NCI-H1092 treated with DMSO at 0.1 percent for 48 hours (cell line): ENCODE measurements at places on chromosomes 12 and 14.

DNA sequence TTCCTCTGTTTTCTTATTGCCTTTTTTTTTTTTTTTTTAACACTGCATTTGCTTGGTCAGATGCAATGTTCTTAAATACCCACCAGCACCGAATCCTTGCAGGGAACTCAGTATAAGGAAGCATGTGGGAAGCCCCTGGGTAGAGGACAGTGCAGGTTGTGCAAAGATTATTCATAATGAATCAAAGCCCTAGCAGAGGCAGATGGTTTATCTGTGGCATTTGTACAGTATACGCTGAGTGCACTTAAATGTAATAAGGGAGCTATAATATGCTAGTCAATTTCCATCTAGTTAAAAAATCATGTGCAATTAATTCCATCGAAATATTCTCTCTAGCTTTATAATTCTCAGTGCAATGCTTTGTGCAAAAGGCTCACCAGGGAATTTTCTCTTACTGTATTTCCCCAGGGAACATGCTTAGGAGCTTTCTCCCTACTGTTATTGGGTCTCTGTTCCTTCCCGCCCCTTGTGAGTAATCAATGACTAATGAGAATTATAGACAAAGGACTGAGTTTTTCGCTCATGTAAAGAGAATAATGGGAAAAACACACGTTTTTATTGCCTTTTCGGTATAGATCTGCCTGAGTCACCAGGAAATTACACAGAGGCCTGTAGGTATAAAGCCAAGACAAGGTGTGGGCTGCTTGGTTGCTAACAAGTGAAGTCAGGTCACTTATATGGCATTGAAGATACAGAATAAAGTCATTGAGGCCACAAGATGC lies 1214.3 kb upstream of the TMEM132C start:
- no peak for DNase-seq

DNA sequence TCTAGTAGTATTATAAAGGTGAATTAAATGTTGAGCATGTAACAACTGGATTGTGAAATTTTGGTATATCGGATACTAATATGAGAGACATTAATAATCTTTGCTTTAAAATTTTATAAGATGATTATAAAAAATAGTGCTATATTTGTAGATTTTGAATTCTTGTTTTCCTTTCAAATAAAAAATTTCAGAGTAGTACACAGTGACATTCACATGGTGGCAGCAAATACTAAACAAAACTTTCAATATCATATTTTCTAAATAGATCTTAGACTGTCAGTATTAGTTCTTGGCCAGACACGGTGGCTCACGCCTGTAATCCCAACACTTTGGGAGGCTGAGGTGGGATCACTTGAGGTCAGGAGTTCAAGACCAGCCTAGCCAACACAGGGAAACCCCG lies 166.0 kb downstream of the NAV3 start:
- DNase-seq: no peak

DNA sequence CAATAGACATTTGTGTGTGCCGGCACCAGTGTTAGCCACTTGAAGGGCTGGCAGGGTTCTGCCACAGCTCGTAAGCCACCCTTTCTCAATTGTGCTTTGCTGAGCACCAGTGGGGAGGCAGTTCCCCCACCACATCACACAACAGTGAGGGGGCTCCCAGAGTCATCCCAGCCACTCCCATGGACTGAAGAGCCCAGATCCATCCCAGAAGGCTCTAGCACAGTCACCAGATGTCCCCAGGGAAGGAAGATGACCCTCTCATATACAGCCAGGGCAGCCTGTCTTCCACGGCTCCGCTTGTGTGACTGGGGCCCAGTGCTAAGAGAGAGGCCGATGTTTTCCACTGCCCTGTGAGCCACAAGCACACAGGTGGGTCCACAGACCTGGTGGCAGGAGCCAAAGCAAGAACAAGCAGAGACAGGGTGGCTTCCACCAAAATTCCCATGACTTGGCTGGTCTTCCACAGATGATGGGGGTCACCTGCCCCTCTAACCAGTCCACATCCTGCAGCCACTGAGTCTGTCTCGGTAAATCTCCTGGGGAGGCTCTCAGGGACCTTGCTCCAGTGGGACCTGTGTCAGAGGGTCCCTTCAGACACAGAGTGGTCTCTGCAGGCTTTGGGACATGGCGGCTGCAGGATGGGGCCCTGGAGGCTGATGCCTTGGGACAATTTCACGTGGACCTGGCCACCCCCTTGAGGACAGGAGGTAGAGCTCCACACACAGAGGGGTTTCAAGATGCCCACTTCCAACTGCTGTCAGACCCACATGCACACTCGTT lies 71.9 kb upstream of the DDX11 start:
- DNase-seq: no peak

- DNase-seq: no peak
Observed at GRCh38 chr12:124603100-124603541, 35.7 kb upstream of the NCOR2 start.

DNA sequence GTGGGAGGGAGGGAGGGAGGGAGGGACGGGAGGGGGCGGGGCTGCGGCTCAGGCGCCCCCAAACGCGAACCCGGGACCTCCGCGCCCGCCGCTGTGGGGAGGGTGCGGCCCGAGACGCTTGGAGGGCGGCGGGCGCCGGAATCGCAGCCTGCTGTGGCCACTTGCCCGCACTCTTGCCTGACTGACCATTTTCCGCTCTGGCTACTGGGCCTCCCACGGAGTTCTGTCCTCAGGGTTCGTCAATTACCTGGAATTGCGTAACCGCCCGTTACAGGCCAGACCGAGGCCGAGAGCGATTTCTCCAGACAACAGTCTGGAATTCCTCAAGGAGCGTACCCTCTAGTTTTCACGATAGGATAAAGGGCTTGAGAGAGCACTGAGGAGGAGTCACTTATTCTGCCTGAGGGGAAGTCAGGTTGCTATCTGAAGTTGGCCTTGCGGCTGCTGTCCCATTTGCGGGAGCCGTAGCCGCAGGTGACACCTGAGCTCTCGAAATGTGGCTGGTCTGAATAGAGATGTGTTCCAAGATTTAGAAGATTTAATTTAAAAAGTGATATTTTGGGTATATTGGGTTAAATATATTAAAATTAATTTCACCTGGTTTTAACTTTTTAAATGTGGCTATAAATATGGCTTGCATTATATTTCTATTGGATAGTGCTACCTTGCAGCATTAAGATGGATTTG lies 446 bp upstream of the ZNF641 start:
- no peak for DNase-seq

DNA sequence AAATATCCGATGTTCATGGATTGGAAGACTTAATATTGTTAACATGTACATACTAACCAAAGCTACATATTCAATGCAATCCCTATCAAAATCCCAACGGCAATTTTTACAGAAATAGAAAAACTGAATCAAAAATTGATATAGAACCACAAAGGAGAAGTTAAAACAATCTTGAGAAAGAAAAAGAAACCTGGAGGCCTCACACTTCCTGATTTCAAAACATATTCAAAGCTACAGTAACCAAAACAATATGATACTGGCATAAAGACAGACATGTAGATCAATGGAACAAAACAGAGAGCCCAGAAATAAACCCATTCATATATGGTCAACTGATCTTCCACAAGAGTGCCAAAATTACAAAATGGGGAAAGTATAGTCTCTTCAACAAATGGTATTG lies 5.4 kb upstream of the PELI2 start:
- no peak for DNase-seq

- no peak for DNase-seq
Observed at GRCh38 chr12:5771756-5772155, 173.3 kb downstream of the ANO2 start.

DNA sequence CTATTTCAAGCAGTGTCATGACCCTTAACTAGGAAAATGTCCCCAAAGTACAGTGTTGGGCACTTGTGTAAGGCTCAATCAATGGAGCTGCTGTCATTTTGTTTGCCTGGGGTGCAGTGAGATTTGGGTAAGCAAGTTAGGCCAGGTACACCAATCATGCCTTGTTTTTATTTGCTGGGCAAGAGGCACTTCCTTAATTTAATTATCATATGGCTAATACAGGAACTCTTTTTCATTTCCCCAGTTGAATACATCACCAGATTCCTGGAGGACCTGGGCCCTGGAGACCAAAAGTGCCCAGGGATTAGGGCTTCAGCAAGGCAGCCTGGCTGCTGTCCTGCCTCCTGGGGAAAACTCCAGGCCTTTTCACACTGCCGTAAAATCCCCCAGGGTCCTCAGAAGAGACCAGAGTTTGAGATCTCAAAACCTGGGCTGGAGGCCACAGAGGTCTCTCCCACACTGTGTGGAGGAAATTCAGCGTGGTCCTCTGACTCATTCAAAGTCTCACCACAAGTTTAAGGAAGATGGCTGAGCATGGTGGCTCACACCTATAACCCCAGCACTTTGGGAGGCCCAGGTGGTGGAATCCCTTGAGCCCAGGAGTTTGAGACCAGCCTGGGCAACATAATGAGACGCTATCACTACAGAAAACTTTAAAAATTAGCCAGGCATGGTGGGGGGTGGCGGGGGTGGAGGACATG lies 28.4 kb upstream of the FOXN3 start:
- DNase-seq: no peak

- no peak for DNase-seq
Observed at GRCh38 chr14:99930420-99931274, 134.6 kb upstream of the EVL start.

DNA sequence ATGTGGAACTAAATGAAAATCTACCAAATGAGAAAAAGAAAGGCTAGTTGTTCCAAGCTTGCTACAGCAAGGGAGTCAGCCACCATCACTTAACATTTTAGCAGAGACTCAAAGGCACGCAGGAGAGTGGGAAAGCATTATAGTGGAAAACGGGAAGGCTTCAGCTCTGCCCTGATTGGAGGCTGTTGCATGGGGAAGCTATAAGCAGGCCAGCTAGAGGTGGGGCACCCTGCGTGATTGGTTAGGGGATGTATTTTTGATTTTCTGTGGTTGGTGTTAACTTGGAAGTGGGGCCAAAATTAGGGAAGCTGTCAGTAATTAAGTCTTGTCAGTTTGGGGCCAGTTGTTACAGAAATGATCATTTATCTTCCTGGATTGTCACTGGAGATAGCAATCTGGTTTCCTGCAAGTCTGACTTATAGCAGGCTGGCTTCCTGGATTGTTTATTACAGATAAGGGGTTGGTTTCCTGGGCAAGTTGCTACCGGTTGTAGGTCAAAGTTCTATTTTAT lies 93.9 kb downstream of the FAR2 start:
- DNase-seq: no peak

DNA sequence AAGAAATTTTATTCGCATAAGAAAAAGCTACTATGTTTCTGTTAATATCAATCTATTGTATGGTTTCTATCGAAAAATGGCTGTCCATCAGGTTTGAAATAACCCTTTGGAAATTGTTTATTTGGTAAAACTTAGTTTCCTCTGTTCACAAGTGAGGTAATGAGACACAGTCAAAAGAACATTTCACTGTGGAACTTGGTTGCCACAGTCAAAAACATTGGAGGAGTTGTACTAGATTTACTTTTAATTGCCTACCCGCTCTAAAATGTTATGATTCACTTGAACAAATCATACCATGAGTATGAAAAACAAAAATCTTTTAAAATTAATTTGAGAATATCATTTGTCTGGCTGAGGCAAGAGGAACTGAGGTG lies 46.5 kb downstream of the ITPR2 start:
- no peak for DNase-seq

- DNase-seq: peak; percentile 44
Observed at GRCh38 chr14:78848234-78848820, 678.2 kb downstream of the NRXN3 start.

GRCh38 chr14:31219169-31219568 lies 11.6 kb upstream of the HECTD1 start:
- DNase-seq: no peak

GRCh38 chr12:60684988-60685655 lies 1089.3 kb downstream of the SLC16A7 start:
- DNase-seq: peak; percentile 10

DNA sequence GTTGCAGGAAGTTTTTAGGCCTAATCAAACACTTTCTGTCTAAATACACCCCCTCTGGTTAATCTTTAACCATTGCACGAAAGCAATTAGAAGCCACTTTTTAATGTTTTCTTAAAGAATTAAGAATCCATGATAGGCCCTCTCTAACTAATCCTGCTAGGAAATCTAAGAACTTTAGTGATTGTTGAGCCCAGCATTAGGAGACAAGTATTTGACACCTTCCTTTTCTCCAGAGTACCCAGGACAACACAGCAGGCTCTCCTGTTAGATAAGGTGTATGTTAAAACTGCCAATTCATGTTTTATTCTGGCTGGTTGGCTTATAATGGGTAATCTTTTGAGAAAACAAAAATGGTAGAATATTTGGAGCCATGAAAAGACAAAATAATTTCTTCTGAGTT lies 95.0 kb downstream of the ALX1 start:
- no peak for DNase-seq

DNA sequence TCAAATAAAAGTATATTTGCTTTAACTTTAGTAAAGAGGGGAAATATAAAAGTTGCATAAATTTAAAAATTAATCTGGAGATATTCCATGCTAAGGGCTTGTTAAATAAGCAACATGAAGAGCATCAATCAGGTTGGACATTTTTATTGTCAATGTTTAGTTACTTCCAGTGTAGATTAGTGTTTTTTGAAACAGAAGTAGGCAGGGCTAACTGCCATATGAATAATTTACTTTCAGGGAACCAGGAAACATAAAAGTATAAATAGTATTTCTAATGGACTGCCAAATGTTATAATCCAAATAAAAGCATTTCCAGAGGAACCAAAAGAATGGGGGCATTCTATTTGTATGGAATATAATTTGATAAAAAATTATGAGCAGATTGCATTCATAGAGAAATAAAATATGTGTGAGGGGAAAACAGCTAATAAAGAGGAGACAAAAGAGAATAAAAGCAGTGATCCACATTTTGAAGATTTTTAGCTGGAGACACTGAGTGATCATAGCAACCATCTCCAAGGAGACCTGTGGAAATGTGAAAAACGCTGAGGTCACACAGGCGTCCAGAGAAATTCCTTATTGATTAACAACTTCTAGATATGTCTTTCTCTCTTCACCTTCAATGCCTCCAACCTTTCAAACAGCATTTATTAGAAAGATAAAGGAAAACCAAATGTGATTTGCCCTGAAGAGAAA lies 70.8 kb downstream of the SRGAP1 start:
- DNase-seq: peak; percentile 52

DNA sequence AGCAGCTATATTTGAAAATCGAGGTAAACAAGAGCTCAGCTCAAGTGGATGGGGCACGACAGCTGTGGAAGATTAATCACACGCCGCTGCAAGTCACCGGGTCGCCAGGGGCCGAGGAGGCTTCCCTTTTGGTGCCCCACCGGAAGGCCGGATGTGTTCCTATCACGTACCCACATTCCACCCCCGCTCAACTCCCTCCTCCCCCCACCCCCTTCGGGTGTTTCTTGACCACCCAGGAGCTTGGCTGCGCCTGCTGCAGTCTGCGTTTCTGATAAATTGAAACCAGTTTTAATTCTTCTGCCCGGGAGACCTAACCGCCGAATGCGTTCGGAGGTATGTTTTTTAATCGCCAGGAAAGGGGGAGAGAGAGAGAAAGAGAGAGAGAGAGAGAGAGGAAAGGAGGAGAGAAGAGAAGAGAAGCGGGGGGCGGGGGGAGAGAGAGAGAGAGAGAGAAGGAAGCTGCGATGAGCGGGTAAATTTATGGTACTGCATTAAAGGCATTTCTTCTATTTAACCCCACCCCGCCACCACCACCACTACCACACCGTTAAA lies 1.8 kb downstream of the SLC8A3 start:
- peak; percentile 44 for DNase-seq

GRCh38 chr14:83251402-83251801 lies 1717.7 kb upstream of the SEL1L start:
- DNase-seq: no peak
